ENCODE measurements at places on chromosomes 7 and 10. TPM values are rescaled to one million over a fixed set of nuclear protein-coding genes. Genes with fewer than 3 reads are reported as not detected.

Gene KCNH2
- total RNA-seq = 0.05 TPM

Gene PLXNA4
- total RNA-seq = 0.08 TPM

Gene ADAM22
- total RNA-seq = 4.6 TPM

Gene ARHGAP19
- total RNA-seq = 9.6 TPM

Gene PFKP
- total RNA-seq = 88.6 TPM

Gene SPACDR
- not detected for total RNA-seq

Gene OPN4
- total RNA-seq = not detected

Gene LRRC4
- total RNA-seq = not detected

Gene KAZALD1
- 2.3 TPM for total RNA-seq

Gene WNT8B
- not detected for total RNA-seq

Gene SORCS1
- 6.4 TPM for total RNA-seq

Gene MYL7
- not detected for total RNA-seq

Gene CHPF2
- total RNA-seq = 45.7 TPM

Gene SPDYE1
- not detected for total RNA-seq

Gene SIRT1
- 10.9 TPM for total RNA-seq

Gene CCDC7
- 3.3 TPM for total RNA-seq

Gene GFRA1
- total RNA-seq = 0.24 TPM

Gene CYP3A7
- not detected for total RNA-seq

Gene C10orf90
- total RNA-seq = 89.9 TPM

Gene TRIM50
- total RNA-seq = not detected

Gene PPP1R9A
- total RNA-seq = 3.5 TPM

Gene CD36
- 35.2 TPM for total RNA-seq

Gene MNX1
- 0.56 TPM for total RNA-seq

Gene COL13A1
- total RNA-seq = 0.11 TPM

Gene CARD11
- not detected for total RNA-seq

Gene ACTL6B
- not detected for total RNA-seq

Gene RNLS
- total RNA-seq = 47.5 TPM

Measured in SK-MEL-5 (cell line).